ENCODE measurements at places on chromosomes 12 and 14.

DNA sequence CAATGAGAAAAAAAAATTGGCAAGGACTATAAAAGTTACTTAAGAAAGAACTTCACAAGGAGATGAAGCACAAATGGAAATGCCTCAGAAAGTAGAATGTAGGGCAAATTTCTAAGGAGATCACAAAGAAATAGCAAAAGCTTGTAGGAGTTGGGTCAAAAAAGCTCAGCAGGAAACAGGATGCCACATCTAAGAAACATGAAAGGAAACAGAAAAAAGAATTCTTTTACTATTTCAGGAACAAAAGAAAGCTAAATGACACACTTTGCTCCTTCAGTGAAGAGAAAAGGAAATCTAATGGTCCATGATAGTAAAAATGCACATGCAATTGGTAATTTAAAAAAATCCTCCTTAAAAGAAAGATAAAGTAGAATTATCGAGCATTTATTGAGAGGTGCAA, 452.1 kb upstream of the GARIN6 start:
- DNase-seq: no peak

GRCh38 chr12:82952946-82953345, 266.2 kb downstream of the TMTC2 start:
- DNase-seq: no peak

GRCh38 chr12:75837700-75838099, 193.9 kb downstream of the PHLDA1 start:
- no peak for DNase-seq

DNA sequence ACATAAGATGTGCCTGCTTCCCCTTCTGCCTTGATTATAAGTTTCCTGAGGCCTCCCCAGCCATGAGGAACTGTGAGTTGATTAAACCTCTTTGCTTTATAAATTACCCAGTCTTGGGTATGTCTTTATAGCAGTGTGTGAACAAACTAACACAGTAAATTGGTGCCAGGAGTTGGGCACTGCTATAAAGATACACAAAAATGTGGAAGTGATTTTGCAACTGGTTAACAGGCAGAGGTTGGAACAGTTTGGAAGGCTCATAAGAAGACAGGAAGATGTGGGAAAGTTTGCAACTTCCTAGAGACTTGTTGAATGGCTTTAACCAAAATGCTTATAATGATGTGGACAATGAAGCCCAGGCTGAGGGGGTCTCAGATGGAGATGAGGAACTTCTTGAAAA, 264.1 kb downstream of the DACT1 start:
- DNase-seq: no peak

GRCh38 chr12:59636945-59637691, 41.3 kb downstream of the SLC16A7 start:
- DNase-seq: no peak

DNA sequence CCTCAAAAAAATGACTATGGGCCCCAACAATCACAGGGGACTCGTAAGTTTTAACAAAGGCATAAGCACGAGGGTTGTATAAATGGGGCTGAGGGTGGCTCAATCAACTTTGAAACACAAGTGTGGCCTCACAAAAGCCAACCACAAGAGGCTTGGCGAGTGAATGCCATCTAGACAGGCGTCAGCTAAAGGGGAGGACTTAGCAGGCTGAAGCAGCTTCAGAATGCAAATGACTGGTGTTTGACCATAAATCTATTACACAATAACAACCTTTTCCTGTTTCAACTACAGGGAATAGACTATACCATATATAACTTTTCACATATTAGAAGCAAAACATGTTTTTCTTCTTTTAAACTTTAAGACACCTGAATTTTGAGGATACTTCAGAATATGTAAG, 777.9 kb downstream of the FSCB start:
- no peak for DNase-seq

GRCh38 chr12:89047856-89048418, 304.4 kb downstream of the DUSP6 start:
- DNase-seq: no peak

GRCh38 chr14:37566811-37567371, 28.2 kb downstream of the FOXA1 start:
- DNase-seq: no peak

GRCh38 chr12:40207551-40207950, 17.2 kb upstream of the LRRK2 start:
- DNase-seq: no peak

DNA sequence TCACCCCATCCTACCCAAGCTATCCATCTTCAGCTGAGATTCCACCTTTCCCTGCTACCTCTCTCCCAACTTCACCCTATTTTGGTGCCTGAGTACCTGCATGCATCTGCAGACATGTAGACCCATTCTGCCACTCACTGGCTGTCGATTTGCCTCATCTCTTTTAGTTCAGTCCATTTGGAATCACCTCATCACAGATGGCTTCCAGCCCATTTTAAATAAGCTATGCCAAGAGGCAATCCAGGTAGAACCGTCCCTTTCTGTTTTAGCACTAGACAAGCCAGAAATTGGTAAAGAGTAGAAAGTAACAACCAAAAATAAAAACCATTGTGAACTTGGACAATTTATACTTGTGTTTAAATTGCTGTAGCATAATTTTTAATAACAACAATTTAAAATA, 11.3 kb downstream of the SLC35F4 start:
- DNase-seq: no peak

DNA sequence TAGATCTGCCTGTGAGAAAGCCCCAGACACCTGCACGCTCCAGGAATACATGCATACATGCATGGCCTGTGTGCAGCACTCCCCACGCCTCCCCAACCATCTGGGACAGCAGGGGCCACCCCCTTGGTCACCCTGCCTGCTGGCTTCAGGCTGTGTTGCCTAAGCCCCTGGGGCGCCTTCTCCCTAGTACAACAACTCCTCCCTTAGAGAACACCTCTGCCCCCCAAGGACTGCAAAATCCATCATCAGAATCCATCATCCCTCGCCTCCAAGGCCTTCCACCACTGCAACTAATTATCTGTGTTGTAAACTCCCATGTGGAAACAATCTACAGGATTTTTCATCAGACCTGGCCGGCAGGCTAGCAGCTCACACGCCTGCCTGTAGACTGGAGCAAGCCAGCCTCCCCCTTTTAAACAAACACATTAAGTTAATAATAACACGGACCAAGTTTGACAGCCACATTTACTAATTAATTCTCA, 36.8 kb downstream of the ZFP36L1 start:
- no peak for DNase-seq

DNA sequence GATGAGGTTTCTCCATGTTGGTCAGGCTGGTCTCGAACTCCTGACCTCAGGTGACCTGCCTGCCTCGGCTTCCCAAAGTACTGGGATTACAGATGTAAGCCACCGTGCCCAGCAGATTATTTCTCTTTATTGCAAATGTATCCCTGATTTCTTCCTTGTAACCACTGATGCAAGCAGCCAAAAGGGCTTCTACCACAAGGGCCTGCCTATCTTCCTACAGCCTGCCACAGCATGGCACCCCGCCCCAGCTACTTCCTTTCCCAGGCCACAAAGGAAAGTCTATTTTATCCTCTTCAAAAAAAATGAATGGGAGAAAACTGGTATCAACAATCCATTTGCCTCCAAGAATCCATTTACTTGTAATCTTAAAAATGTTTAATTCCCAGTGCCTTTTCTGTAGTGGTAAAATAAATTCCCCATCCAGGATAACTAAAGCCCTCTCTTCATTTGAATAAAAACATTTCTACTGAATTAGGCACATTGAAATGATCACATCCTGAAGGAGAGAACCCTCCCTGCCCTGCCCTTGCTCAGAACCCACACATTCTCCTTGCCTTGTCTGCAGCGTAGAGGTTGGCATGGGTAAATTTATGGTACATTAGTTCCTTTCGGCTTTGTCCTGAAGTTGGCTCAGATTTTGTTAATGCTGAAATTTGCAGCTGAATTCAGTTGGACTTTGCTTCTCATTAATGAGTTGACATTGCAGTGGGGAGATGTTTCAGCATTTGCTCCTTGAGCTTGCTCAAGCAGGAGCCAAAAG, 19.2 kb downstream of the GPHB5 start:
- no peak for DNase-seq

- DNase-seq: no peak
Measured at GRCh38 chr14:23021889-23022442, 12.0 kb upstream of the C14orf93 start.

DNA sequence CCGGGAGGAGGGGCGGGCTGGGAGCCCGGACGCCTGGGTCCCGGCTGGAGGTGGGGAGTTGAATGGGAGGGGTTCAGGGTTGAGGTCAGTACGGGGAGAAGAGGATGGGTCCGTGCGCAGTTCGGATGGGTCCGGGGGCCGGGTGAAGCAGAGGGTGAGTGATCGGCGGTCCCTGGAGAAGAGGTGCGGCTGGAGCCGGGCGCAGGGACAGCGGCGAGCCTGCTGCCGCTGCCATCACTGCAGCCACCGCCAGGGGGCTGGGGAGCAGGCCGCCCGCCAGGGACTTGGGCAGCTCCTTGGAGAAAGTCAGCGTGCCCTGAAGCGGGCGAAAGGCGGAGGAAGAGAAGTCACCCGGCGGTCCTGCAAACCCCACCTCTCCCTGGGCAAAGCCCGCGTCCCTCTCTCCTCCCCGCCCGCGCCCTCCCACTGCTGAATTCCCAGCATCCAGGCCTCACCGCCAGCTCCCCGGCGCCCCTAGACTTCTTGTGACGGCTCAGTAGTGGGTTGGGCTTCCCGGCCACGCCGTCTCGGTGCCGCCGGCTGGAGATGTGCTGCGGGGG, 6.0 kb upstream of the GPR84 start:
- no peak for DNase-seq

DNA sequence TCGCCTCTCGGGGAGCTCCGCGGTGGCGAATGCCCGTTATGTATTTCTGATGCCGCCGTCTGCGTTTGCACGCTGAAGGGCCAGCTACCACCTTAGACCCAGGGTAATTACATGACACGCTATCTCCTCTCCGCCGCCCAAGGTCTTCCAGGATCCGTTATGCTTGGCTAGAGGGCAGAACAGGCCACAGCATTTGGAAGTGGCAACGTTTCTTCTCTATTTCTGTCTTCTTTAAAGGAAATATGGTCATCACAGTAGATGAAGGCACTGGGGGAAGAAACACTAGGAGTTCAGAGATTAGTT, 861 bp upstream of the MDGA2 start:
- no peak for DNase-seq

DNA sequence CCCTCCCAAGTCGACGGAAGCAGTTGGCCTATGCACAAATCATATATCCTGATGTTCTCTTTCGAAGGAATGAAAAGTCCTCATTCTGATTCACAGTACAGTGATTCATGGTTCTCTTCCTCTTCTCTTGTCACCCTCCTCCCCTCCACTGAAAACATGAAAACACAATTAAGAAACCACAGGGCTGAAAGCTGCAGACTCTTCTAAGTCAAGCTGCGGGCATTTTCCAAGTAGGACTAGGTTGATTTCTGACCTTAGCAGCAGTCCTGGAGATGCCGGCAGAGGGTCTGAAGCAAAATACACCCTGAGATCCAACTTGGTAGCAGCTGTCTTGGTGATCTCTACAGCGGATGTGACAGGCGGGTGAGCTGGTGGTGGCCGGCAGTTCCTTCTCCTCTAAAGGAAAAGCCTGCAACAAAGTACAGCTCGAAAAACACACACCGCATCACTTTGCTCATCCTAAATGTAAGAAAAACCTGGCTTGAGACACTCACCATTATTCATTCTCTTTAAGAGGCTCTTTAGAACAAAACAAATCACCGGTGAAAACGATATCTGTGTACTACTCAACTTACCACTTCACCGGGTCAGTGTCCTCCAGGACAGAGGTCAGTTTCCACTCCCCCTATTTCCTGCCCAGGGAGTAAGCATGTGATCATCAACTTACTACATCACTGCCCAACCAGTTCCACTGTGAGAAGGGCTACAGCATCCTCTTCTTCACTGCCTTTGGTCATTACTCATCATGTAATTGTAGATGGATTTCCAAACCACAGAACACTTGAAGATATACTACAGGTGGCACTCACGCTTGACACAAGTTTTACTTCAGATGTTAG, 6.0 kb downstream of the TMCC3 start:
- DNase-seq: peak; percentile 17

GRCh38 chr14:24879661-24880386, 170.1 kb downstream of the STXBP6 start:
- no peak for DNase-seq

DNA sequence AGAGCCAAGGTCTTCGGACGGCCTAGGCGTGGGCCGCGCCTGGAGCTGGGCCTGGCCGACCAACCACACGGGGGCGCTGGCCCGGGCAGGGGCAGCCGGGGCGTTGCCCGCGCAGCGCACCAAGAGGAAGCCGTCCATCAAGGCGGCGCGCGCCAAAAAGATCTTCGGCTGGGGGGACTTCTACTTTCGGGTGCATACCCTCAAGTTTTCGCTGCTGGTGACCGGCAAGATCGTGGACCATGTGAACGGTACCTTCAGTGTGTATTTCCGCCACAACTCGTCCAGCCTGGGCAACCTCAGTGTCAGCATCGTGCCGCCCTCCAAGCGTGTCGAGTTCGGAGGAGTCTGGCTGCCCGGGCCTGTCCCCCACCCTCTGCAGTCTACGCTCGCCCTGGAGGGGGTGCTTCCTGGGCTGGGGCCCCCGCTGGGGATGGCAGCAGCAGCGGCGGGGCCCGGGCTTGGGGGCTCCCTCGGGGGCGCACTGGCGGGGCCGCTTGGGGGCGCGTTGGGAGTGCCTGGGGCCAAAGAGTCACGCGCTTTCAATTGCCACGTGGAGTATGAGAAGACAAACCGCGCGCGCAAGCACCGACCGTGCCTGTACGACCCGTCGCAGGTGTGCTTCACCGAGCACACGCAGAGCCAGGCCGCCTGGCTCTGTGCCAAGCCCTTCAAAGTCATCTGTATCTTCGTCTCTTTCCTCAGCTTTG, 4.4 kb upstream of the SHMT2 start:
- DNase-seq: peak; percentile 43

- no peak for DNase-seq
Measured at GRCh38 chr12:113361574-113362370, 3.4 kb downstream of the PLBD2 start.

DNA sequence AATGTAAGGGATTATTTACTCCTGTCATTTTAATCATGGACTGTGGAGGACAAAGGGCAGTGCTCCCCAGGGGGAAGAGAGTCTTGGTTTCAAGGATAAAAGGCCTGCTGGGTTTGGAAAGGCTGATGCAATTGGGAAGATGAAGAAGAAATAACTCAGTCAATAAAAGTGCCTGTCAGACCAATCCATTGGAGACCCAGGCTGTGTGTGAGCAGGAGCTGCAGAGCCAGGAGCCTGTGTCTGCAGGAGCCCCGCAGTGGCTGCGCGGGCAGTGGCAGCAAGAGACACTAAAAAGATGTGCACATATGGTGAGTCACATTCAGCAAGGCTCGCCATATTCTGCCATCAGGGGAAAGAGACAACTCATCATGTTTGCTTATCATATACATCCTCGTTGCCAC, 90.4 kb downstream of the CRACR2A start:
- no peak for DNase-seq

DNA sequence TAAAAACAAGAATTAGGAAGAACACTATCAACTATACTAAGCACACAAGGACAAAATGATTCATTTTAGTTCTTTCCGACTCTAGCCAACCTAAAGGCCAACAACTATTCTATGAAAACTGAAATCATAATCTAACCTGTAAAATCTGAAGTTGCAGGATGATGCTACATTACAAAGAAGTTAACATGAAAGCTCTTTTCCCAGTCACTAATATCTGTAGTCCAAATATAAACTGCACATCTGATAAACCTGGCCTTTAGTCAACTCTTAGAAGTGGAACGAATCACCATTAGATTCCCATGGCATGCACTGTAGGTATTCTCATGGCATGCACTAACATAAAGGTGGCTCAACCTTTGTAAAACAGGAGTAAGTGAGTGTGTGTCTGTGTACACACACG, 41.7 kb downstream of the BLTP3B start:
- DNase-seq: no peak

- DNase-seq: peak; percentile 21
Measured at GRCh38 chr12:54759751-54760150, 94.6 kb upstream of the MUCL1 start.
